ENCODE measurements at places on chromosomes 5 and 9. TPM values are rescaled to one million over a fixed set of nuclear protein-coding genes. Genes with fewer than 3 reads are reported as not detected.

Gene EFNA5
- 33.8 TPM for polyA plus RNA-seq

Gene C8G
- polyA plus RNA-seq = not detected

Gene FOXI1
- polyA plus RNA-seq = not detected

Gene GABRB2
- polyA plus RNA-seq = 199 TPM

Gene SPATA6L
- 0.65 TPM for polyA plus RNA-seq

Gene RAB3C
- polyA plus RNA-seq = 166 TPM

Gene OR1Q1
- polyA plus RNA-seq = not detected

Gene CARTPT
- polyA plus RNA-seq = not detected

Gene CDO1
- polyA plus RNA-seq = 40.0 TPM

Gene GHR
- 4.2 TPM for polyA plus RNA-seq

Gene ATG10
- polyA plus RNA-seq = 13.0 TPM

Gene C5orf22
- 34.2 TPM for polyA plus RNA-seq

Gene IFNA13
- not detected for polyA plus RNA-seq

Gene FOXD4
- not detected for polyA plus RNA-seq

Measured in Purkinje cell (primary cell).